ENCODE measurements at places on chromosomes 11 and 22.

- H3K4me3 ChIP-seq: no peak overlapping the region
- no peak overlapping the region for H3K27ac ChIP-seq
- no peaks in the 10 kb centered on the region for H3K36me3 ChIP-seq
- no peaks in the 10 kb centered on the region for H3K27me3 ChIP-seq
- no peaks in the 10 kb centered on the region for H3K4me1 ChIP-seq
- peak; percentile 43 for DNase-seq
Measured at GRCh38 chr22:40922484-40923303, 28.5 kb upstream of the RBX1 start.

DNA sequence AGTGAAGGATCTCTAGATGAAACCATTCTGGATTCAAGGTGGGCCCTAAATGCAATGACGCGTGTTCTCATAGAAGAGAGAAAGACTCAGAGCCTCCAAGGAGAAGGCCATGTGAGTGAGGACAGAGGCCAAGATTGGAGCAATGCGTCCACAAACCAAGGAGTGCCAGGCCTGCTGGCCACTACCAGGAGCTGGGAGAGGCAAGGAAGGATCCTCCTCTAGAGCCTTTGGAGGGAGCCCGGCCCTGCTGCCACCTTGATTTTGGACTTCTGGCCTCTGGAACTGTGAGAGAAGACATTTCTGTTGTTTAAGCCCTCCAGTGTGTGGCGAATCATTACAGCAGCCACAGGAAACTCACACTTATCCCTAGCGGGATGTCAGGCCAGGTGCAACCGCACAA is 52.7 kb upstream of the SHANK2 start:
- H3K27me3 ChIP-seq: no peaks in the 10 kb centered on the region
- no peaks in the 10 kb centered on the region for H3K4me1 ChIP-seq
- H3K36me3 ChIP-seq: no peaks in the 10 kb centered on the region
- H3K27ac ChIP-seq: no peak overlapping the region
- no peak for DNase-seq

- no peaks in the 10 kb centered on the region for H3K4me1 ChIP-seq
- no peaks in the 10 kb centered on the region for H3K27me3 ChIP-seq
- no peaks in the 10 kb centered on the region for H3K36me3 ChIP-seq
- no peak overlapping the region for H3K27ac ChIP-seq
Measured at GRCh38 chr11:2198621-2199365, 27.2 kb upstream of the TH start.

GRCh38 chr22:25364736-25365241 is 145.3 kb downstream of the CRYBB2 start:
- DNase-seq: no peak
- no peaks in the 10 kb centered on the region for H3K36me3 ChIP-seq
- no peaks in the 10 kb centered on the region for H3K4me1 ChIP-seq

DNA sequence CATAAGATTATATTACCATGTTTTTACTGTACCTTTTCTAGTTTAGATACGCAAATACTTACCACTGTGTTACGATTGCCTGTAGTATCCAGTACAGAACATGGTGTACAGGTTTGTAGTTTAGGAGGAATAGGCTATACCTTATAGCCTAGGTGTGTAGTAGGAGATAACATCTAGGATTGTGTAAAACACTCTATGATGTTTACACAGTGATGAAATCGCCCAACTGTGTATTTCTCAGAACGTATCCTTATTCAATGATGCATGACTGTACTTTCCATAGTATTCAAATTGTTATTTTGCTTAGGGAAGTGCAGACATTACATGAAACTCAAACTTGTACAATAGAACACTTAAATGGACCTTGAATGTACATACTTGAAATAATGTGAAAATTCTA is 188.1 kb upstream of the PDGFD start:
- H3K27me3 ChIP-seq: no peaks in the 10 kb centered on the region
- no peak for DNase-seq
- H3K4me3 ChIP-seq: no peak overlapping the region
- no peaks in the 10 kb centered on the region for H3K4me1 ChIP-seq

GRCh38 chr11:83970061-83970671 is 684.0 kb upstream of the CCDC90B start:
- DNase-seq: no peak
- H3K4me1 ChIP-seq: no peaks in the 10 kb centered on the region
- no peaks in the 10 kb centered on the region for H3K27me3 ChIP-seq
- H3K4me3 ChIP-seq: no peak overlapping the region
- H3K27ac ChIP-seq: no peak overlapping the region
- H3K36me3 ChIP-seq: no peaks in the 10 kb centered on the region

DNA sequence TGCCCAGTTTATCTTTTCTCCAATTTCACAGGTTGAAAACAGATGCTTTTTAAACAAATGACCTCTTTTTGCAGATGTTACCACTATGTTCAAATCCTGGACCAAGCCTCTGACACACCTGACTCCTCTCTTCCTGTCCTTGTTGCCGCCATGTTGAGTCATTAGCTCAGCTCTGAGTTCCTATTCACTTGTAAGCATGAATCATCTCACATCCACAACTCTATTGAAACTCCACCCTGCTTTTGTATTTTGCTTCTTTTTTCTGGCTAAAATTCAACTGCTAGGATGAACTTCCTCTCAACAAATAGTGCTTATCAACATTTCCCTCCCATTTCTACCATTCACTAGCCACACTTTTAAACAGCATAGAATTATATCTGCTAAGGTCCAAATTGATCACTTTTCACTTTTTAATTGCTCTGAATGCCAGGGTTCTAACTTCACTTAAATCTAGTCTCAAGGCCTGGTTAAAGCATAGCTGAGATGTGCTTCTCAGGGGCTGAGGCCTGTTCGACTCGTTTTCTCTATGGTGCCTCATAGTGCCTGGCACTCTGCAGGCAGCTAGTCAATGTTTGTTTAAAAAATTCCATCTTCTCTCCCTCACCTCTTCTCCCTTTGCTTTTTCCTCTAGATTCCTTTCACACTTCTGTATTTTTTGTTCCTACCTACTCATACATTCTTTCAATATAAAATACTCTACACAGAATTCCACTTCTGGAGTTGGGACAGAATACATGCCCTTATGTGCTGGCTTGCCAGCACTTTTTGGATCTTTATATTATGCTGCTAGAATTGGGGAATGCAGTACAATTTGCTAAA is 3.9 kb downstream of the JOSD1 start:
- H3K4me3 ChIP-seq: no peak overlapping the region
- DNase-seq: peak; percentile 41
- peaks cover 3% of the 10 kb centered on the region for H3K4me1 ChIP-seq
- H3K27ac ChIP-seq: no peak overlapping the region

GRCh38 chr11:7506243-7506642 is 7.6 kb upstream of the PPFIBP2 start:
- no peaks in the 10 kb centered on the region for H3K36me3 ChIP-seq
- no peak overlapping the region for H3K27ac ChIP-seq
- no peaks in the 10 kb centered on the region for H3K27me3 ChIP-seq
- no peak overlapping the region for H3K4me3 ChIP-seq
- H3K4me1 ChIP-seq: peaks cover 2% of the 10 kb centered on the region
- DNase-seq: no peak

GRCh38 chr22:46367707-46368191 is 32.2 kb downstream of the TRMU start:
- H3K4me1 ChIP-seq: no peaks in the 10 kb centered on the region
- no peaks in the 10 kb centered on the region for H3K36me3 ChIP-seq
- H3K27ac ChIP-seq: no peak overlapping the region
- H3K27me3 ChIP-seq: no peaks in the 10 kb centered on the region
- no peak overlapping the region for H3K4me3 ChIP-seq
- peak; percentile 79 for DNase-seq

GRCh38 chr11:66068923-66069714 is 953 bp upstream of the PACS1 start:
- no peaks in the 10 kb centered on the region for H3K27me3 ChIP-seq
- H3K4me3 ChIP-seq: no peak overlapping the region
- H3K4me1 ChIP-seq: peaks cover 6% of the 10 kb centered on the region
- H3K27ac ChIP-seq: peak overlapping the region; percentile 95
- DNase-seq: peak; percentile 85

GRCh38 chr11:129417458-129417857 is 41.8 kb downstream of the BARX2 start:
- H3K4me3 ChIP-seq: no peak overlapping the region
- no peak for DNase-seq
- H3K27me3 ChIP-seq: no peaks in the 10 kb centered on the region
- no peaks in the 10 kb centered on the region for H3K36me3 ChIP-seq
- H3K27ac ChIP-seq: no peak overlapping the region

GRCh38 chr11:58770166-58770565 is 38.4 kb upstream of the GLYAT start:
- no peaks in the 10 kb centered on the region for H3K27me3 ChIP-seq
- no peak overlapping the region for H3K27ac ChIP-seq
- H3K4me1 ChIP-seq: no peaks in the 10 kb centered on the region
- no peak overlapping the region for H3K4me3 ChIP-seq
- no peaks in the 10 kb centered on the region for H3K36me3 ChIP-seq
- no peak for DNase-seq

DNA sequence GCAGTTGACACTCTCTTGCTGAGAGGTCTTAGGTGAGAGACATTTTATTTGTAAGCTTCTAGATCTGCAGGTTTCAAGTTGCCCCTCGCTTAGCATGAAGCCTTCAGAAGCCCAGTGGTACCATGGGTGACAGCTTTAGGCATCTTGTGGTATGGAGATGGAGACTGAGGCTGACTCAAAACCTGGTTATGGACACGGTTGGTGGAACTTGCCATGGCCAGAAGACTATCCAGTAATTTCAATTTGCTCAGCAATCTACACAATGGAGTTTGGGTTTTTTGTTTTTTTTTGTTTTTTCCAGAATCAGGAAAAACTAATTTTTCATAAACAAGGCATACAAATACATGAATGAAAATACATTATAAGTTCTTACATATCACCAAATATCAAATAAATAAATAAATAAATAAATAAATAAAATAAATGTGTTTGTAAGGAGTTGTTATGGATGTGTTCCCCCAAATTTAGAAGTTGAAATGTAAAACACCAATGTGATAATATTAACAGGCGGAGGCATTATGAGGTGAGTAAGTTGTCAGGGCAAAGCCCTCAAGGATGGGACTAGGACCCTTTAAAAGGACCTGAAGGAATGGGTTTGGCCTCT is 22.6 kb downstream of the ETS1 start:
- no peak for DNase-seq
- H3K4me3 ChIP-seq: no peak overlapping the region
- H3K27ac ChIP-seq: no peak overlapping the region
- peaks cover 28% of the 10 kb centered on the region for H3K4me1 ChIP-seq

- H3K36me3 ChIP-seq: no peaks in the 10 kb centered on the region
- peaks cover 2% of the 10 kb centered on the region for H3K4me1 ChIP-seq
- H3K27me3 ChIP-seq: no peaks in the 10 kb centered on the region
- no peak overlapping the region for H3K4me3 ChIP-seq
Measured at GRCh38 chr22:38924347-38924952, 33.0 kb upstream of the APOBEC3A start.

DNA sequence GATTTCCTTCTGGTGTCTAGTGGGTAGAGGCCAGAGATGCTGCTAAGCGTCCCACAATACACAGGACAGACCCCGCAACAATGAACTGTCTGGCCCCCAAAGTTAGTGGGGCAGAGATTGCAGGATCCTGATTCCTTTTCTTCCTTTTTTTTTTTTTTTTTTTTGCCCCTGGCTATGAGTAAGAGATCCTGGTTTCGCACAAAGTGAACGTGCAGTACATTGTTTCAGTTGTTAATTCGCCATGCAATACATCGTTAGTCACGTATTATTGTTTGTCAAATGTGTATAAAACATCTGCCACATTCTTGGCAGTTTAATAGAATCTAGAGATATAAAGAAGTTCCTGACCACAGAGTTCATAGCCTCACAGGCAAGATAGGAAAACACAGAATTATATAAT is 20.2 kb downstream of the ST3GAL4 start:
- no peaks in the 10 kb centered on the region for H3K27me3 ChIP-seq
- H3K36me3 ChIP-seq: no peaks in the 10 kb centered on the region

- no peak overlapping the region for H3K27ac ChIP-seq
- no peaks in the 10 kb centered on the region for H3K36me3 ChIP-seq
- H3K4me1 ChIP-seq: no peaks in the 10 kb centered on the region
- no peaks in the 10 kb centered on the region for H3K27me3 ChIP-seq
- H3K4me3 ChIP-seq: no peak overlapping the region
- peak; percentile 74 for DNase-seq
Measured at GRCh38 chr11:131423688-131424087, 53.3 kb downstream of the NTM start.

GRCh38 chr22:37741312-37741795 is 44.5 kb downstream of the TRIOBP start:
- peak; percentile 86 for DNase-seq
- no peaks in the 10 kb centered on the region for H3K27me3 ChIP-seq
- peaks cover 3% of the 10 kb centered on the region for H3K4me1 ChIP-seq
- no peak overlapping the region for H3K27ac ChIP-seq
- H3K4me3 ChIP-seq: no peak overlapping the region

DNA sequence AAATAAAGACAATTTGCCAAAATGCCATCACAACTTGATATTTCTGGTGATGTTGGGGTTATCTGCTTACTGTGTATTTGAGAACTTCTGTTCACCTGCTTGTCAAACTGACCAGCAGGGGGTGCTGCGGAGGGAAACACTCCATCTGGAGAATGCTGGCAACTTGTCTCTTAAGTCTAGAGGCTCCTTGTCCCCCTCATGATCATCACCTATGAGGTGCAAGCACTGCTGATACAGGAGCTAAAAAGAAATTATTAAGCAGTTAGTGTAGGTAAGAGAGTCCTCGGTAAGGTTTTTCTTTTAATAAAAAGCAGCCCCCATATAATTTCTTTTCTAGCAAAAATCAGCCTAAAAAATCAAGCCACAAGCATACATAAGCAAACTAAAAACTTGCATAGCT is 32.7 kb upstream of the GLYATL1B start:
- H3K4me1 ChIP-seq: no peaks in the 10 kb centered on the region
- no peak overlapping the region for H3K4me3 ChIP-seq
- no peak overlapping the region for H3K27ac ChIP-seq
- DNase-seq: peak; percentile 70
- H3K36me3 ChIP-seq: no peaks in the 10 kb centered on the region

DNA sequence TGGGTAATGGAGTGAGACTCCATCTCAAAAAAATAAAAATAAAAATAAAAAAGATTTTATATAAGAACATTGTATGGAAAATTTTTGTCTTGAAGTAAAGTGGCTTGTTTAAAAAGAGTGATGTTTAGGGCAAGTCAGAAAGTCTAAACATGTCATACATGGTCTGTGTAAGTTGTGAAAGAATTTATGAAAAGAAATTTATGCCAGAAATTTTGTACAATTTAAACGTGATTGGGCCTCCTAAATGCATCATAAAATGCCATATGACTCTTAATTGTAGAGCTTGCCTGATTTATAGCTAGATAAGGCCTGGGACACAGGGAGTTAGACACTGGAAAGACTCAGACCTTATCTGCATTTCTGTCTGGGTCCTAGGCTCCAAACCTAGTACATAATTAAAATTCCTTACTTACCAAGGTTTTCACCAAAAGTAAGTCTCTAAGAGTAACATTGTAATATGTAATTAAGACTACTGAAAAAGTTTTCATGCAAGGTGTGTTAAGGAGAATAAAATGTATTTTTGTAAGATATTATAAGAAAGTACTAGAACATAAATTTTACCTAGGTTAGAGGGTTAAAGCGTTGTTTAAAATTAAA is 110.5 kb downstream of the AASDHPPT start:
- no peak overlapping the region for H3K4me3 ChIP-seq
- DNase-seq: peak; percentile 41
- no peaks in the 10 kb centered on the region for H3K36me3 ChIP-seq
- H3K27ac ChIP-seq: no peak overlapping the region
- H3K27me3 ChIP-seq: no peaks in the 10 kb centered on the region
